Ascending aorta (tissue), 2 donors: ENCODE measurements at places on chromosomes 2 and 18.
A peak's percentile ranks its signal among the peaks of the same experiment; 100 is the strongest.

- H3K4me3 ChIP-seq: no peak overlapping the region
- H3K27ac ChIP-seq: peak overlapping the region; percentile 88
- H3K36me3 ChIP-seq: peaks cover 2% of the 10 kb centered on the region
- peaks cover 12% of the 10 kb centered on the region for H3K4me1 ChIP-seq
- no peaks in the 10 kb centered on the region for H3K27me3 ChIP-seq
Measured at GRCh38 chr2:85588236-85588635, 4.0 kb downstream of the VAMP5 start.

DNA sequence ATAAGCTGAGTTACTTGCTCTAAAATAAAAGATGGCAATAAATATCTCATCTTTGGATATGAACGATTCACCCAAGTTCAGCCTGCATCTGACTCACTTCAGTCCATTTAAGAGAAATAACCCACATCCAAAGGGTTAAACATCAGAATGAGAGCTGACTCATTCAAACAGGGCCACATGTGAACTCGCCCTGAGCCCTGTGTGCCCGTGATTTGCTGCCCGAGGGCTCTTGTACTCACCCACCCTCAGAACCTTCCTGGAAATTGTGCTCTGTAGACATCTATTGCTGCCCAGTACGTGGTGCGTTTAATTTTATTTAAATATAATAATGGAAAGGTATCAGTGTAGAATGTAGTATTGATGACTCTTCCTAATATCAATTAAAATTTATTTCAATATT lies 66.9 kb upstream of the RBM44 start:
- H3K36me3 ChIP-seq: peaks cover 11% of the 10 kb centered on the region
- peak overlapping the region; percentile 58 for H3K27ac ChIP-seq
- no peak for DNase-seq
- H3K4me3 ChIP-seq: peak overlapping the region; percentile 42

- no peak for DNase-seq
- no peaks in the 10 kb centered on the region for H3K27me3 ChIP-seq
- no peak overlapping the region for H3K4me3 ChIP-seq
- no peaks in the 10 kb centered on the region for H3K4me1 ChIP-seq
- peaks cover 17% of the 10 kb centered on the region for H3K36me3 ChIP-seq
- no peak overlapping the region for H3K27ac ChIP-seq
Measured at GRCh38 chr2:201273330-201273983, 13.1 kb downstream of the CASP8 start.

DNA sequence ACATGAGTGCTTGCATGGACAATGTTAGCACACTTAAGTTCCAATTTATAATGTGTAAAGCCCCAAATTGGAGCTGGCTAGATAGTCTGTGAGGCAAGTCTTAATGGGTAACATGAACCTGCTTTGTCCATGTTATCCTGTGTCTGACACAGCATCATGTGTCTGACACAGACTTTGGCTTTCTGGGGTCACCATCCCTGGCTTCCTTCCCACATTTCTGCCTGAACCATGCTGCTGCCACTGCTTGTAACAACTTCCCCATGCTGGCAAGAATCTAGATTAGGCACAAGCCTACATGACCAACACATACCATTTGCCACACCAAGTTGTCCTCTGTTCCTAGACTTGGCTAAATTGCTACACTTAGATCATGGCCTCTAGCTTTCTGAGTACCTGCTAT lies 49.8 kb upstream of the ZBTB7C start:
- no peak overlapping the region for H3K4me3 ChIP-seq
- DNase-seq: no peak
- no peaks in the 10 kb centered on the region for H3K27me3 ChIP-seq
- H3K36me3 ChIP-seq: no peaks in the 10 kb centered on the region
- H3K4me1 ChIP-seq: peaks cover 4% of the 10 kb centered on the region
- no peak overlapping the region for H3K27ac ChIP-seq

GRCh38 chr18:32264401-32264800 lies 74.6 kb downstream of the MEP1B start:
- DNase-seq: no peak
- H3K36me3 ChIP-seq: peaks cover 11% of the 10 kb centered on the region
- H3K27me3 ChIP-seq: no peaks in the 10 kb centered on the region
- no peaks in the 10 kb centered on the region for H3K4me1 ChIP-seq

DNA sequence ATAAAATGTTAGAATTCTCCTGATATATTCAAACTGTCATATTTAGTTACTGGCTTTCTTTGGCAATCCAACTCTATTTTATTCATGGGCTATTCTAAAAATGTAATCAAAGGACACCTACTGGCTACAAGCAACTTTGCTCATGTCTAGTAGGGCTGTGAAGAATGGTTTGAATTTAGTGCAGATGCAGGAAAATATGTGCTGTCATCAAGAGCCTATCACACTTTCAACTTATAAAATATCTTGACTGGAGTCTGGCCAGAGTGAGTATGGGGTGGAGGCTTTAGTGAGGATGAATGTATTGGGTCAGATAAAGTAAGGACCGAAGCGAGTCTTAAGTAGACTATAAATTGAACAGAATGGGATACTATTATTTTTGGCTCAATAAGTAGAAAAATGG lies 343.4 kb upstream of the SPRED2 start:
- no peaks in the 10 kb centered on the region for H3K36me3 ChIP-seq
- no peak for DNase-seq
- no peak overlapping the region for H3K4me3 ChIP-seq
- H3K27ac ChIP-seq: no peak overlapping the region
